ENCODE measurements at places on chromosomes 11 and 22.

DNA sequence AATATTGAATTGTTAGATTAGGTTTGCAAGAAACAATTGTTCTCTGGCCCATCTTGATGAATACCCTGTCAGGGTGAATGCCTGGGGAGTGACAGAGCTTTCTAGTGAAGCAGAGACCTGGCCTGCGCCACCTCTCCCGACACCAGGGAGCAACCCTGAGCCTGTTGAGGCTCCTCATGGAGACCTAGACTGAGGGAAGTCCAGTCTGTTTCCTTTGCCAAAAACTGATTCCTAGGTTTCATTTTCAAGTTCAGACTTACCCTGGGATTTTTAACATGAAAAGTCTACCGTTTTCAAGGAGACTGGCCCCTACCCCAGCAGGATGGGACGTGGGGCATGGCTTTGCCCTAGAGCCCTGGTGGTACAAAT is 173.7 kb upstream of the SORL1-AS1 start:
- no peak for DNase-seq

DNA sequence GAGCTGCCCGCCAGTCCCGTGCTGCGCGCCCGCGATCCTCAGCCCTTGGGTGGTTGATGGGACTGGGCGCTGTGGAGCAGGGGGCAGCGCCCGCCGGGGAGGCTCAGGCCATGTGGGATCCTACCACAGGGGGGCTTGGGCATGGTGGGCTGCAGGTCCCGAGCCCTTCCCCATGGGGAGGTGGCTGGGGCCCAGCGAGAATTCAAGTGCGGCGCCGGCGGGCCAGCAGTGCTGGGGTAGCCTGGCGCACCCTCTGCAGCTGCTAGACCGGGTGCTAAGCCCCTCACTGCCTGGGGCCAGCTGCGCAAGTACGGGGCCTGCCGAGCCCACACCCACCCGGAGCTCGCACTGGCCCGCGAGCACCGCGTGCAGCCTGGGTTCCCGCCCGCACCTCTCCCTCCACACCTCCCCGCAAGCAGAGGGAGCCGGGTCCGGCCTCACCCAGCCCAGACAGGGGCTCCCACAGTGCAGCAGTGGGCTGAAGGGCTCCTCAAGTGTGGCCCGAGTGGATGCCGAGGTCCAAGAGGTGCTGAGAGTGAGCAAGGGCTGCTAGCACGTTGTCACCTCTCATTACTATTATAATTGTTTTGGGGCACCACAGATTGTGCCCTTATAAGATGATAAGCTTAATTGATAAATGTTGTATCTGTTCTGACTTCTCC is 333.2 kb downstream of the CASP12 start:
- DNase-seq, result no peak

DNA sequence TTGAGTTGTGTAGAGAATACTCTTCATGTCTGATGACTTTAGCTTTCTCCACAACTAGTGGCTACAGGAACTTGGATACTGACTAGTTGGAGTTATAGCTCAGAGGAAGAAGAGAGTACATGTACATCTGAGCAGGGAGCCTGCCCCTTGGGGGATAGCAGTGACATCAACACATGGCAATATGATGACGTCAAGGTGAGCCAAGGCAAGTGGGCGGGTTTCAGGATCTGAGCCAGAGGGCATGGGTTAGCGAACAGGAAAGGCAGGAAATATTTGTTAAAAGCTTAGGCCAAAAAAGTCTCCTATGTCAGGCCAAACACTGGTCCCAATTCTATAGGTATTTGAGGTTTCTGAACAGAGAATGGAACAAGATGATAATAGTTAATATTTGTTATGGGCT is 42.0 kb upstream of the HORMAD2 start:
- no peak for DNase-seq

GRCh38 chr22:46843821-46844255 is 81.4 kb downstream of the TBC1D22A start:
- no peak for DNase-seq

- DNase-seq, result no peak
These were observed 52.9 kb upstream of the GUCY1A2 start for GRCh38 chr11:107071129-107071528.

DNA sequence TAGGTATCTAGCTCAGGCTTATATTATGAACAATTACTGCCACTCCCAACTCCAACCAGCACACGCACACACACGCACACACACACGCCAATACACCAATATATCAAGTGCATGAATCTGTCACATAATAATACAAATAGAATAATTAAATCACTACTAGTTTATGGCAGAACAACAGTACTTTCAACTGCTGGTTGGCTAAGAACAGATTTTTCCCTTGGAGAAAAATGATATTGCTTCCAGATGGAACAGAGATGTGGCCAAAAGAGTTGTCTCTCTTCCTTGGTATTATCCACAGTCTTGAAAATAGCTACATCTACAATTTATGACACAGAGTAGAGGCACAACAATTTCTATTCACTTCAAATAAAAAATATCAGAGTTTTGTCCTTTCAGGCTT is 538.3 kb upstream of the FAT3 start:
- DNase-seq, result no peak

GRCh38 chr22:40203572-40203971 is 25.8 kb downstream of the TNRC6B start:
- no peak for DNase-seq

DNA sequence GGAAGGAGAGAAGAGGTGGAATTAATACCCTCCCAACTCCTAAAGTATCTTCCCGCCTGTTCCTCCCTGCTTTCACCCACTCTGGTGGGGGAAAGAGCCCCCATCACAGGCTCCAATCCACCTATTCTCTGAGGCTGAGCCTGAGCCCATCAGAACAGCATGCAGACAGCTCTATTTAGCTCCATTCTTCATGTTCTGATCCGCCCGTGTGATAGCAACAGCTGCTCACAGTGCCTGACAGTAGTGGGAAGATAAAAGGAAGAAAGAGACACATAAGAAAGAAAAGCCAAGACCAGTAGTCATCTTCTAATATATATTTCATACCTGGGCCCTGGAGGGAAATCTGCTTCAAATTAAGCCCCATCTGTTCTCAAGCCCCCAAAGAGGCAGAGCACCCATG is 80.3 kb upstream of the AKIP1 start:
- DNase-seq, result no peak

DNA sequence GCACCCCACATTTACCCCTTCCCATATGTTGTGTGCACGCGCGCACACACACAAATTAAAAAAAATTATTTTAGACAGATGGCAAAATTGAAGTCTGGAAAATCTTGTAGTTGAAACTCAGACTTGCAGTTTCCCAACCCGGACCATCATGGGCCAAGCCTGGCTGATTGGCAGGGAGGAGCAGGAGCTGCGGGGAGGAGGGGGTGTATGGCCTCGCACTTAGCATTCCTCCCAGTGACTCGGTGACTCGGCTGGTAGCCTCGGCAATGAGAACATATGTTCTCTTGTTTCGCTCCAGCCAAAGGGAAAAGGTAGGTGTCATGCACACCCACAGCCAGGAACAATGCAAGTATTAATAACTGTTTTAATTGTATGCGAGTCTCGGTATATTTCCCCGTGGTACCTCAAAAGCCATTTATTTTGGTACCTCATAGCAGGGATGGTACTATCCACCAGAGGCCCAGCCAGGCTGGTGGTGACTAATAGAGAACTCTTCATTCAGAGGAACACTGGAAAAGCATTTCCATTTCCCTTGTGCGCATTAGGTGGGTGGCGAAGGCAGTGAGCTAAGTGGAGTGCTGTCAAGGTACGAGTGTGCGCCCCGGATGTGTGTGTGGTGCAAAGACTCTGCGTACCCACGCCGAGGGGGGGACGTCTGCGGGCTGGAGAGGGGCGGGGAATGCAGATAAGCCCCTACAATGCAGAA is 92.5 kb downstream of the DSCAML1 start:
- DNase-seq, result no peak

- DNase-seq, result no peak
These were observed 46.3 kb downstream of the PGR start for GRCh38 chr11:101083335-101083734.

DNA sequence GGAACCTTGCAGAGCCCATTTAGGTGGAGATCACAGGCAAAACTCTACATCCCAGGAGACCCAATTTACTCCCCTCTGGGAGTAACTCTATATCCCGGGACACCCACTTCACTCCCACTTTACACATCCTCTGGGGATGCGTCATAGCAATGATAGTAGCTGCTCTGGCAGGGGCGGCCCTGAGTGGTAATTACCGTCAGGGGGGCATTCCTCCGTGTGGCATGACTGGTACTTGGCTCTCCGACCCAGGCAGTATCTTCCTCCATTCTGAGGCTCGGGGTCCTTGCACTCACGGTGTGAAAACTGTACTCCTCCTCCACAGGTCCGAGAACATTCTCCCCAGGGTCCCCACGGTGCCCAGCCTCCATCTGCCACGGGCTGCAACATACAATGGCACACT is 17.2 kb downstream of the ADAMTS8 start:
- DNase-seq, result no peak

GRCh38 chr11:134584001-134584561 is 172.0 kb upstream of the B3GAT1 start:
- DNase-seq, result no peak

DNA sequence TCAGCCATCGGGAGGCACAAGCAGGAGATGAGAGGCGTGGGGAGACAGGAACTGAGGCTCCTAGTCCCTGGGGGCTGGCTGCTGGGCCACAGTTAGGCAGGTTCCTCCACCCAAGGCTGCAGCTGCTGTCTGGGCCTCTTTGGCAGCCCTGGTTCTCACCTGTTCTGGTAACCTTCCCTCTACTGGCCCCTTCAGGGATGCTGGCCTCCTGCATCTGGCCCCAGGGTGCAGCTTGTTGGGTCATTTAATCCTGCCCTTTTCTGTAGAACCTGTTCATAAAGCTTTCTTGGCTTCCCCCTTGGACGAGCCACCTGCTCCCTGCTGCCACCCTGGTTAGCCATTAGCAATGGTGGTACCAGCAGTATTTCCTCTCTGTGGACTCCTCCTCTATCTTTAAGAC is 5.5 kb downstream of the USH1C start:
- no peak for DNase-seq

DNA sequence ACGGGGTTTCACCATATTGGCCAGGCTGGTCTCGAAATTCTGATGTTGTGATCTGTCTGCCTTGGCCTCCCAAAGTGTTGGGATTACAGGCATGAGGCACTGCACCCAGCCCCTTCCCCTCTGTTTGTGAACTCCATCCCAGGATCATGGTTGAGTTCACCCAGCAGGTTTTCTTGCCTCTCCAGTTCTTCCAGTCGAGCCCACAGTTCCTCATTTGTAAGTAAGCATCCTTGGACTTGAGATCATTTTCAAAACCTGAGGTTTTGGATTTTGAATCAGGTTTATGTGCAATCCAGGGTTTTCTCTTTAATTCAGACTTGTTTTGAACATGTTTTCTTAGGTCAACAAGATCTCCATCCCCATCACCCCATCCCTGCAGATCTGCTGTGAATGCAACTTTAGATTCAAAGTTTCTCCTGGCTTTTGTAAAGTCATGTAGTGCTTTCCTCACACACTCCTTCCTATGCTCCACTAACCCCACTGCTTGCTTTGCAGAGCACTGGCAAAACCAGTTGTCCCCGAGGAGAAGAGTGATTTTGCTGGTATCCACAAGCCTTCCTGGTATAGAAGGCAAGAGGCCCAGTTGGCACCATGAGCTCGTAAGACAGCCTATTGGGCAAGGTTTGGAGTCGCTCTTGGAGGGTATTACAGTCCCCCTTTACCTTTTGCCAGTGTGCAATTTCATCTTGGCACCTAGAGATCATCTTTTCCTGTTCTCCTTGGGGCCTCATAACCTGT is 14.7 kb upstream of the VPREB1 start:
- no peak for DNase-seq

GRCh38 chr11:135027461-135027860 is 615.4 kb upstream of the B3GAT1 start:
- peak; percentile 39 for DNase-seq

- DNase-seq, result no peak
These were observed 23.2 kb downstream of the AMOTL1 start for GRCh38 chr11:94791216-94791889.

GRCh38 chr11:72932132-72932570 is 117.9 kb downstream of the ATG16L2 start:
- no peak for DNase-seq

Data from Kasumi-1 (cell line).